ENCODE measurements at places on chromosomes 7 and 10. TPM values are rescaled to one million over a fixed set of nuclear protein-coding genes. Genes with fewer than 3 reads are reported as not detected.

GRCh38 chr7:38303866-38304265 is 30.4 kb upstream of the TARP start:
- DNase-seq = no peak

DNA sequence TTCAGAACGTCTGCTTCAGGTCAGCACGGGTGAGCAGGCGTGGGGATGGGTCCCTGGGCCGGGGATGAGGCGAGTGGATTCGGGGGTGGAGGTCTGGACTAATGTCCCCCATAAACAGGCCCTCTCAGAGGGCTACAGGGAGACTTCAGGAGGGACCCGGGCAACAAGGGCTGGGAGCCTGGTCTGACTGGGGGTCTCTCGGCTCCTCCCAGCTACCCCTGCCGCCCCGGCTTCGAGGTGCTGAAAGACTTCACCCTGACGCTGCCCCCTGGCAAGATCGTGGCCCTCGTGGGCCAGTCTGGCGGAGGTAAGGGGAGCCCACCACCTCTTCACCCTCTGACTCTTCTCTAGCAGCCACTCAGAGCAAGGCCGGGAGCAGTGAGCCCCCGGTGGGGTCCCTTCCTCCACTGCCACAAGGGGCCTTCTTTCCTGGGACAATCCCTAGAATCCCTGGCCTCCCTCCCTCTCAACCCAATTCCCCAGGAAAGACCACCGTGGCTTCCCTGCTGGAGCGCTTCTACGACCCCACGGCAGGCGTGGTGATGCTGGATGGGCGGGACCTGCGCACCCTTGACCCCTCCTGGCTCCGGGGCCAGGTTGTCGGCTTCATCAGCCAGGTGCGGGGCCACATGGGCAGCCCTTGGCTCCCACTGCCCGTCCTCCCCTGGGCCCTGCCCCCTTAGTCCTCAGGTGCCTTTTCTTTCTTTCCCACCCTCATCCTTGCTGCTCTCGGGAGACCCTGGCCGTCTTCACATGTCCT is 7.5 kb upstream of the ASIC3 start:
- no peak for DNase-seq

GRCh38 chr10:107856047-107856315 is 691.5 kb upstream of the SORCS1 start:
- DNase-seq = no peak

DNA sequence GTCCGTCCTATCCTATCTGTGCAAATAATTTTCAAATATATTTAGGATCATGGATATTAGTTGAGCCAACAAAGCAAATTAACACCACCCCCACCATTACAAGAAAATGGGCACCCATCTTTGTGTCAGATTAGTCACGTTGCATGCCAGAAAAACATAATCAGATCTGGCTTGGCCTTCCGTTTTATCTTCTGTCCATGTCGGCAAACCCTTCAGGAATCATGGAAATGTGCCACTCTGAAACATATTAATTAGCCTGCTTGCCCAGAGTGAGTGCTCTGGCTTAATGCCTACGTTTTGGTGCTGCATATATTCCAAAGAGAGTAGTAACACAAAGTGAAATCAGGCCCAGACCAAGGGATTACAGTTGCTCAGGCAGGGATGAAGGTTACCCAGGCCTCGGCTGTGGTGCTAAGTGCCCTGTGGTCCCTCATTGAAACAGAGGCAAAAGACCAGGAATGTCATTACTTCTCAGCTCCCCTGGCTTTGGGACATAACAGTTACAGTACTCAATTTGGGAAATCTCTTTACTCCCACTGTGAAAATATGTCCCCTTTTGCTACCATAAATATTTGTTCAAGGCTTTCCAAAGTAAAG is 154.0 kb upstream of the LSM8 start:
- DNase-seq = no peak

- DNase-seq = no peak
These were observed 10.6 kb upstream of the GRB10 start for GRCh38 chr7:50793120-50793946.

DNA sequence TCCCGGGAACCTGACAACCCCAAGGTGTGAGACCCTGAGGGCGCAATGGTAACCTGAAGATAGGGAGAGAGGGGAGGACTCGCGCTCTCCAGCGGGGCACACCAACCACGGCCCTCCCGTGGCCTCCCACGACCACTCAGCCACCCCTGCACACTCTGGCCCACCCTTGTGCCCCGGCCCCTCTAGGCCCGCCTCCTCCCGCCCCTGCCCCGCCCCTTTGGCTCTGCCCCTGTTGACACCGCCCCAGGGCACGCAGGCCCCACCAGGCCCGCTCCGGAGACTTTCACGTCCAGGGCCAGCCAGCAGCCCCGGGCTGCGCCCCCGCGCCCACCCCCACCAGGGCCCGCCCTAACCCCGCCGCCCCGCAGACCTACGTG is 10.9 kb downstream of the ATG9B start:
- no peak for DNase-seq

GRCh38 chr10:72079356-72079755 is 9.0 kb downstream of the SPOCK2 start:
- DNase-seq = no peak

DNA sequence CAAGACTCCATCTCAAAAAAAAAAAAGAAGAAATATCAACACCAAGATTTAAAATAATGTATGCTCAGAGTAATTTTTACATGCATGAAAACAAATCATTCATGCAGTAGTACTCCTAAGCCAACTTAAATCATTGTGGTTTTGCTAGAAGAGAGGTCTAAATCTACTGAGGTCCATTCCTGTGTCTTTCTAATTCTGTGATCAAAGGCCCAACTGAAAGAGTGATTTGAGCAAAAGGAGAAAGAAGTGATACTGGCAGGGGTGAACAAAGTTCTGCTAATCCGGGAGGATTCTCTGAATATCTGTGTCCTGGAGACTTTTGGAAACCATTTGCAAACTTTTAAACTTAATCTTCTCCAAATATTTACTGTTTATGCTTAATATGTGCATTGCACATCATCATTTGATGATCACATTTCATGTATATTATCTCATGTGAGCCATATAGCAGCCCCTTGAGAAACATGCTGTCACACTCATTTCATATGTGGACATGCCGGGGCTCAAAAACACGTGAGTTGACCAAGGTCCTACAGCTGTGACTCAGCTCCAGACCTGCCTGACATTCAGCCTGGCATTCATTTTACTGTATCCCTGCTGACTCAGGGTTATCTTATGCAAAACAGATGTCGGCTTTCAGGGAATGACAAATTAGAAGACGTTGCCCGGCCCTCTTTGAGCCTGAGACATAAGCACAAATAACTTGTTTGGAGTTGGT is 76.4 kb downstream of the FAM107B start:
- no peak for DNase-seq

DNA sequence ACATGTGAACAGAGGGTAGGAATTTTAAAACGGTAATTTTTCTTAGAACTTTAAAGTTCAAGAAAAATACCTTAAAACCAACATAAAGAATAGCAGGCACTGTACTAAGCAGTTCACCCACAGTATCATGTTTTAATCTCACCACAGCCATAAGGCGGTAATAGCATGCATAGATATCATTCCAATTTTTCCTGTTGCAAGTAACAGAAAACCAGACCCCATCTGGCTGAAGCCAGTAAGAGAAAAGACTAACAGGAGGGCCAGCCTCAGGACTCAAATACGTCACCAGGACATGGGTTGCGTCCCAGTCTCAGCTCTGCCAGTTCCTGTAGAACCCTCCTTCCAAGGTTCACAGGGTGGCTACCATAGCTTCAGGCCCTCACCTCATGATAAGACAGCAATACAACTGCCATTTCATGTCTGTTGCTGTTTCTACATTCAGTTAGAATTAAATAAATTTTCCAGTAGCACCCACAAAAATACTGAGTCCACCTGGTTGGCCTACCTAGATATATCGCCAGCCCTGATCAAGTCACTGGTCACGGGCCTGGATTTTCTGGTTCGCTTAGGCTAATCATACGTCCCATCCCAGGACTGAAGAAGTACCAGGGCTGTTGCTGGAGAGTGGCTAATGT is 2.0 kb upstream of the RNF32 start:
- DNase-seq = no peak

DNA sequence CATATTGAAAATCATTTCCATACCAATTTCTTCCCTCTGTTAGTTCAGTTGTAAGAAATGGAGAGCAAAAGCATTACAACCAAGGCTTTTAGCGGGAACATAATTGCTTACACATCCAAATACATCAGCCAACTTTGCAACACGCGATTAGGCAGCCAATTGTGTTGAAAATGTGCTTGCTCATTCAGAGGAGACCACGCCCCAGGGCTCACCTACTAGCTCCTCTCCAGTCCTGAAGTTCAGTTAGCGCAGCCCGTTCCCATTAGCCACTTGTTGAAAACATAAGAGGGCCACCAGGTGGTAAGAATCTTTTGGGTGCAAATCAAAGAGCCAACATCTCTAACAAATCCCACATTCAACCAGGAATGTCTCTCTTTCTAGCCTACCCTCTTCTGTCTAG is 213.2 kb upstream of the MDFIC start:
- DNase-seq = no peak

- DNase-seq = no peak
These were observed 66.7 kb upstream of the IL6 start for GRCh38 chr7:22660293-22660692.

DNA sequence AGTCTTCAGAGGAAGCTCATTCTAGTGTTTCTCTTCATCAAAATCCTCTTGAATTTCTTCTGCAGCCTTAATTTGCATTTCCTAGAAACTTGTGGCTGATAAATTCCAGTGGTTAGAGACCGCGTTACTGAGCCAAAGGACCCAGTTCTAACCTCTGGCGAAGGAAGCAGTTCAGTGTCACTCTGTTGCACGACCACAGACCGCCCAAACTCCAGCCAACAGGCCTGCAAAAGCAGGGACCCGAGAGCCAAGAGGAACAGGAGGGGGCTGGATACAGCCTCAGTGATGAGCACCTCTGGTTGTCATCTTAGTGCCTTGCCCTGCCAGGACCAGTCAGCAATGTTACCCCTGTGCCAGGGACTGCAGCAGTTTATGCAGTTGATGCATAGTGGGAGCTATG is 70.0 kb downstream of the AFAP1L2 start:
- no peak for DNase-seq

- DNase-seq = no peak
These were observed 132.9 kb downstream of the BICC1 start for GRCh38 chr10:58645416-58646146.

Gene GRM3
- total RNA-seq = not detected

Gene GPR37
- total RNA-seq = 8.1 TPM

Gene COPG2
- total RNA-seq = 12.4 TPM

Gene MSMB
- not detected for total RNA-seq

Gene PLAU
- 29.0 TPM for total RNA-seq
